ENCODE measurements at places on chromosomes 2 and 18.

GRCh38 chr2:179139506-179139905 lies 89.6 kb upstream of the CCDC141 start:
- no peak overlapping the region for H3K4me3 ChIP-seq
- no peaks in the 10 kb centered on the region for H3K4me1 ChIP-seq
- H3K27me3 ChIP-seq: no peaks in the 10 kb centered on the region

GRCh38 chr2:73907840-73908452 lies 15.1 kb downstream of the ACTG2 start:
- no peaks in the 10 kb centered on the region for H3K4me1 ChIP-seq
- H3K27ac ChIP-seq: no peak overlapping the region
- no peaks in the 10 kb centered on the region for H3K36me3 ChIP-seq

- no peak overlapping the region for H3K4me3 ChIP-seq
- no peaks in the 10 kb centered on the region for H3K27me3 ChIP-seq
- H3K36me3 ChIP-seq: no peaks in the 10 kb centered on the region
- H3K27ac ChIP-seq: no peak overlapping the region
- no peaks in the 10 kb centered on the region for H3K4me1 ChIP-seq
These were observed 3.4 kb upstream of the ALPP start for GRCh38 chr2:232375164-232375563.

DNA sequence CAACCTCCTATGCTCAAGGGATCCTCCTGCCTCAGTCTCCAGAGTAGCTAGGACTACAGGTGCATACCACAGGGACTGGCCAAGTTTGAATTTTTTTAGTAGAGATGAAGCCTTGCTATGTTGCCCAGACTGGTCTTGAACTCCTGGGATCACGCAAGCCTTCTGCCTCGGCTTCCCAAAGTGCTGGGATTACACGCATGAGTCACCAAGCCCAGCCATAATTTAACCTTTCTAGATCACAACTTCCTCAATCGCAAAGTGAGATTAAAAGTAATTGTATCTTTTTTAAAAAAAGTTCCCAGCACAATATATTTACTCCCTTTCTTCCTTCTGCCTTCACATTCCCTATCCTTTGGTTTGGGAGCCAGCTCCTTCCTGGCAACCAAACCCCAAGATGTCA lies 5.8 kb upstream of the PPP1CB start:
- peaks cover 8% of the 10 kb centered on the region for H3K4me1 ChIP-seq
- H3K27ac ChIP-seq: no peak overlapping the region
- no peaks in the 10 kb centered on the region for H3K27me3 ChIP-seq
- H3K4me3 ChIP-seq: no peak overlapping the region
- H3K36me3 ChIP-seq: no peaks in the 10 kb centered on the region

- no peak for DNase-seq
- no peaks in the 10 kb centered on the region for H3K4me1 ChIP-seq
- no peak overlapping the region for H3K27ac ChIP-seq
- H3K4me3 ChIP-seq: no peak overlapping the region
- no peaks in the 10 kb centered on the region for H3K27me3 ChIP-seq
- H3K36me3 ChIP-seq: peaks cover 28% of the 10 kb centered on the region
These were observed 212.3 kb downstream of the HDAC4 start for GRCh38 chr2:239188536-239188935.

DNA sequence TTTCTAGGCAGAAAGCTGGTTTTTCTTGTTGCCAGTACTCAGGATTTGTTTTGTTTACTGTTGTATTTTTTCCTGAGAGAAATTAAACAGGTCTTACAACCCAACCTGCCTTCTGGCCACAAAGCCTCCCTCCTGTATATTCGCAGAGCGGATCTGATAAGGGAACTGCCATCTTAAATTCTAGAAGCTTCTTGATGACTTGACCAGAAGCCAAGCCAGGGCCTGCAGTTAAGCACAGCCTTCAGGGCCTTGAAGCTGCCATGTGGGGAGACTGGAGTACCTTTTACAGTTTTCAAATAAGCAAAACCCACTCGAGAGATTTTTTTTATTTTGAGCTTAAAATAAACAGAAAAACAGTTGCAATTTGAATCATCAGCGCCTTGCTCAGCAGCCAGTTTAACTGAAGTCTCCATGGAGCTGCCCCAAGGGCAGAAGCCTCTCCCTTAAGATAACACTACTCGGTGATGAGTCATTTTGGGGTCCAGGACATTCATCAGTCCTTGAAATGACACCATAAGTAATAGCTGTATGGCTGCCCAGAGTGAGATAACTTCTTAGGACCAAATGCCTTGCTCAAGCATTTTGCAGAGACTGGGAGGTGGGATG lies 51.5 kb upstream of the PHLPP1 start:
- H3K27me3 ChIP-seq: no peaks in the 10 kb centered on the region
- no peak overlapping the region for H3K27ac ChIP-seq
- H3K36me3 ChIP-seq: no peaks in the 10 kb centered on the region

DNA sequence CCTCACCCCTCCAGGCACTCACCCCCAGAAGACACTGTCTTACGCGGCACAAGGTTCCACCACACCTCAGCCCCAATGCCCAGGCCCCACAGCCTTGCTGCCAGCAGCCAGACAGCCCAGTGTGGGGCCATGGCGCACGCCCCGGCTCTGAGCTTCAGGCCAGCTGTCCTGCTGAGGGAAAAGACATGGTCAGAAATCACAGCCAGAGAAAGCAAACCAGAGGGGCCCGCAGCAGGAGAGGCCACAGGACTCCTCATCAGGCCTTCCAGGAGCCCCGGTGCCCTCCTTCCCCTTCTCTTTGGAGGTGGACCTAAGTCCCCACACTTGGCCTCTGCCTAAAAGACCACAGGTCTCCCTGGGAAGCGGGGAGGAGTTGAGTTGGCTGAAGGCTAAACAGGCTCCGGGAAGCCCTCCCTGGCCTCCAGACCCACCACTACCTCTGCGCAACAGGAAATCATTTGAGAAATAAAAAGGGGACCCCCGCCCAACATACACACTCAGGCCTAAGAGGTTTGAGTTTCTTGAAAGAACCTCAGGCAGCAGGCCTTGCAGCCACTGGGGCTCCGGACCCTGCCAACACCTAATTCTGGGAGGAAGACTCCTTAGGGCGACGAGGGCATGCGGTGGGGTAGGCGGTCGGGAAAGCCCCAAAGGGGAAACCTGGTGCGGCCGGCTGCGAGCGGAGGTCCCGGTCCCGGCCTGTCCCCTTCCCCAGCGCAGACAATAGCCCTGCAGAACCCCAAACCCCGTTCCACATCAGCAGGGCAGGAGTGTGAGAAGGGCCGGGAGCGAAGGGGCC lies 1.9 kb downstream of the SEMA4C start:
- no peaks in the 10 kb centered on the region for H3K27me3 ChIP-seq
- peaks cover 44% of the 10 kb centered on the region for H3K36me3 ChIP-seq
- peak overlapping the region; percentile 68 for H3K4me3 ChIP-seq
- no peaks in the 10 kb centered on the region for H3K4me1 ChIP-seq
- no peak for DNase-seq

DNA sequence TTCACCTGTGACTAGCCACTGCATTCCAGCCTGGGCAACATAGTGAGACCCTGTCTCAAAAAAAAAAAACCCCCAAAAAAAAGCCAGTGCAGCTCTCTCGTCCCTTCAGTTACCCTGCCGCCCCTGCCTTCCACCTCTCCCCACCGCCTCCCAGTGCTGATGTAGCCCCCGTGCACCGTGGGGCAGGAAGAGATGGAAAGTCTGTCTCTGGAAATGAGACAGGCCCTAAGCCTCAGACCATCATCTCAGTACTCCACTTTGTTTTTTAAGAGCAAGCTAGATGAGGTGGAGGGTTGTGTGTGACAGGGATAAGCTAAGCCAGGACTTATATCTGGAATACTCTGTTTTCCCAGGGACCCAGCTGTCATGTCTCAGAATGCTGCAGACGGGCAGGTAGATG lies 32.0 kb downstream of the MERTK start:
- H3K4me3 ChIP-seq: no peak overlapping the region
- H3K4me1 ChIP-seq: peaks cover 3% of the 10 kb centered on the region
- no peak overlapping the region for H3K27ac ChIP-seq
- DNase-seq: no peak
- no peaks in the 10 kb centered on the region for H3K27me3 ChIP-seq
- H3K36me3 ChIP-seq: peaks cover 9% of the 10 kb centered on the region

DNA sequence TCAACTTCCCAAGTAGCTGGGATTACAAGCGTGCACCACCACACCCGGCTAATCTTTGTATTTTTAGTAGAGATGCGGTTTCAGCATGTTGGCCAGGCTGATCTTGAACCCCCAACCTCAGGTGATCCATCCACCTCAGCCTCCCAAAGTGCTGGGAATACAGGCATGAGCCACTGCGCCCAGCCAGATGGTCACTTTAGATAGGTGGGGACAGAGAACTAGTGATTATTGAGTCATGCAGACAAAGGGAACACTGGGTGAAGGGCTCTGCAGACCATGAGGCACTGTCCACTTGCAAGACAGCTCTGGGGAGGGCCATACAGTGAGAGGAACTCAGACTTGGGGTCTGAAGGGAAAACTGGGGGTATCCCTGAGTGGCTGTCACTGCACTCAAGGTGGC lies 58.4 kb upstream of the POMC start:
- H3K4me1 ChIP-seq: no peaks in the 10 kb centered on the region
- no peak overlapping the region for H3K4me3 ChIP-seq
- H3K27me3 ChIP-seq: no peaks in the 10 kb centered on the region
- H3K27ac ChIP-seq: no peak overlapping the region
- no peak for DNase-seq

GRCh38 chr2:231930593-231931281 lies 4.5 kb upstream of the NPPC start:
- H3K27me3 ChIP-seq: peaks cover 21% of the 10 kb centered on the region
- H3K4me3 ChIP-seq: no peak overlapping the region
- H3K27ac ChIP-seq: no peak overlapping the region
- no peaks in the 10 kb centered on the region for H3K4me1 ChIP-seq
- no peaks in the 10 kb centered on the region for H3K36me3 ChIP-seq

- H3K27me3 ChIP-seq: no peaks in the 10 kb centered on the region
- no peak overlapping the region for H3K4me3 ChIP-seq
- no peak for DNase-seq
- H3K4me1 ChIP-seq: no peaks in the 10 kb centered on the region
These were observed 26.2 kb downstream of the UNC50 start for GRCh38 chr2:98634406-98635092.

- no peak for DNase-seq
- H3K4me1 ChIP-seq: peaks cover 12% of the 10 kb centered on the region
- no peak overlapping the region for H3K4me3 ChIP-seq
- peak overlapping the region; percentile 2 for H3K27ac ChIP-seq
- H3K36me3 ChIP-seq: no peaks in the 10 kb centered on the region
These were observed 36.0 kb downstream of the LBH start for GRCh38 chr2:30267161-30267975.

GRCh38 chr2:236317938-236318396 lies 53.8 kb upstream of the ASB18 start:
- H3K27me3 ChIP-seq: no peaks in the 10 kb centered on the region
- no peaks in the 10 kb centered on the region for H3K36me3 ChIP-seq
- no peak overlapping the region for H3K27ac ChIP-seq
- no peaks in the 10 kb centered on the region for H3K4me1 ChIP-seq
- DNase-seq: no peak

GRCh38 chr2:106759966-106760365 lies 126.0 kb downstream of the ST6GAL2 start:
- no peak overlapping the region for H3K4me3 ChIP-seq
- no peak overlapping the region for H3K27ac ChIP-seq
- no peaks in the 10 kb centered on the region for H3K27me3 ChIP-seq
- DNase-seq: no peak

- H3K4me1 ChIP-seq: no peaks in the 10 kb centered on the region
- H3K27ac ChIP-seq: no peak overlapping the region
- H3K27me3 ChIP-seq: no peaks in the 10 kb centered on the region
These were observed 37.3 kb upstream of the LNPK start for GRCh38 chr2:176039375-176039774.

- no peak for DNase-seq
- no peak overlapping the region for H3K27ac ChIP-seq
- H3K4me1 ChIP-seq: no peaks in the 10 kb centered on the region
- no peaks in the 10 kb centered on the region for H3K27me3 ChIP-seq
- H3K4me3 ChIP-seq: no peak overlapping the region
These were observed 98.1 kb upstream of the SERPINE2 start for GRCh38 chr2:224137208-224137607.

- no peak for DNase-seq
- no peak overlapping the region for H3K27ac ChIP-seq
- H3K27me3 ChIP-seq: no peaks in the 10 kb centered on the region
- H3K4me3 ChIP-seq: no peak overlapping the region
- H3K36me3 ChIP-seq: no peaks in the 10 kb centered on the region
These were observed 1021.2 kb downstream of the LRP1B start for GRCh38 chr2:141109633-141110032.

DNA sequence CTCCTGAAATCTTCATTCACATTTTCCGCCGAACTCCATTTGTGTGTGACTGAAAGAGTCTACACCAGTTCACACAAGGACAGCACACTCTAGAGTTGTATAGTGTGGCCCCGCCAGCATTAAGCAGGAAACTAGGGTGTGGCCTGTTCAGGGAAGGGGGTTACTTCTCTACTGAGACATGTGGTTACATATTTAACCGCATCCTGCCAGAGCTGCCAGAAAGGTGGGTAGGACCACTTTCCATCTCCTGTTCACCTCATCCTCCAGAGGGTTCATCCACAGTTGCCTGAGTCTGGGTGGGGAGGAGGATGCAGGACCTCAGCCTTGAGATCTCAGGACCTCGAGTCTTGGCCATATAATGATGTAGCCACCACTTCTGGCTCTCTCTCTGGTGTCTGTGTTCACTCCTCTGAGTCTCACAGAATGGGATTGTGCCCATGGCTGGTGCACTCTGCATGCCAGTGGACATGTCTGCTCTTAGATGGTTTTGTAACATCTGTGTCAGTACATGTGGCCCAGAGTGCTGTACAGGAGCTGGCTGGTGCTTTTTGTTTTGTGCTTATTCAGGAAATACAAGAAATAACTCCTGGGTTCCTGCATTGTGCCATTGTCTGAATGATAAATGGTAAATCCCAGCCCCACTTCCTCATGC lies 7.7 kb upstream of the SP140L start:
- H3K27me3 ChIP-seq: no peaks in the 10 kb centered on the region
- peak; percentile 7 for DNase-seq
- H3K4me3 ChIP-seq: no peak overlapping the region
- no peak overlapping the region for H3K27ac ChIP-seq

DNA sequence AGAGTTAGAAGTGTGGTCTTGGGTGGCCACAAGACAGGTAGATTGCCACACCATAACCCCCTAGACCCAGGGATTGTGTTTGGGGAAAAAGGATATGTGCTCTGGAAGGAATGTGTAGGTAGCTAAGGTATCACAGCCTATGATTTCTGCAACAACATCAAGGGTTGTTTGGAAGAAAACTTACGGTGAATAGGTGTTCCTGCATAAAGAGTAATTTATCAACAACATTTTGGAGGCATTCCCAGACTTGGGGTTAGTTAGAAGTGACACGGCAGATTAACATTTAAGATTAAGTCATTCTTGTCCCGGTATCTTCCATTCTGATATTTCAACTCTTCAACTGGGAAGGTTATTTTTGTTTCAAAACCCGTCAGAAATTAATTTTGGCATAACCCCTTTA lies 65.5 kb downstream of the SPP2 start:
- no peaks in the 10 kb centered on the region for H3K27me3 ChIP-seq
- no peaks in the 10 kb centered on the region for H3K4me1 ChIP-seq
- no peak for DNase-seq
- H3K4me3 ChIP-seq: no peak overlapping the region
- H3K36me3 ChIP-seq: no peaks in the 10 kb centered on the region
- H3K27ac ChIP-seq: no peak overlapping the region

All from lung (tissue), 17 donors.